ENCODE measurements at places on chromosomes 3 and 15.

- DNase-seq = no peak
These were observed 124.5 kb upstream of the ATP10A start for GRCh38 chr15:25987638-25988037.

DNA sequence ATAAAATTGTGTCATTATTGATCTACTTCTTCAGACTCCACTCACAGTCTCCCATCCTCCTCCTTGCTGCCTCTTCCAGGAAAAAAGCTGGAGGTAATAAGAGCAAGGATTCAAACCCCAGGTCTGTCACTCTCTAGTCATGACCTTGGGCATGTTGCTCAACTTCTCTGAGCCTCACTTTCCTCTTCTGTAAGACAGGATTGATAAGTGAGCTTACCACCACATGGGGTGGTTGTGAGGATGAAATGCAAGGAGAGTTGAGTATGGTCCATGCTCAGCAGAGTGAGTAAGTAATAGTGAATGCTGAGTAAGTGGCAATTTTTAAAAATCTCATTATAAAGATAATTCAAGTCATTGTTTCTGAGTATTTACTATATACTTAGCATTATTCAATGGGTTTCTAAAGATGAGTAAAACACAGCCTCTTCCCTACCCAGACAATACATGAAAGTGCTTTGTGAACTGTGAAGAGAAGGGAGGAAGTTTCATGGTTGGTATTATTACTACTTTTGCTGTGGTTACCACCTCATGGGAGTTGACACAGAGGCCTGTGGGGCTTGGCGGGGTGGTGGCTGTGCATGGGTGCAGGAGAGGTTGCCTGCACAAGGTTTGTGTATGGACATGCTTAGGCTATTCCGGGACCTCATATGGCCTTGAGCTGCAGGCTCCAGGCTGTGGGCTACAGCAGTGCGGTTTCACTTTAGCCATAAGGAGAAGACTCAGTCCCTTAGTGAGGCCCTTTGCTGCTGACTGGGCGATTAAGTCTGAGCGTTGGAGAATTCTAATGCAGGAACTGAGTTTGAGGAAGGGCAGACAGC, 30.0 kb downstream of the SLC6A11 start:
- DNase-seq = no peak

- no peak for DNase-seq
These were observed 20.3 kb downstream of the SETMAR start for GRCh38 chr3:4323246-4324027.

DNA sequence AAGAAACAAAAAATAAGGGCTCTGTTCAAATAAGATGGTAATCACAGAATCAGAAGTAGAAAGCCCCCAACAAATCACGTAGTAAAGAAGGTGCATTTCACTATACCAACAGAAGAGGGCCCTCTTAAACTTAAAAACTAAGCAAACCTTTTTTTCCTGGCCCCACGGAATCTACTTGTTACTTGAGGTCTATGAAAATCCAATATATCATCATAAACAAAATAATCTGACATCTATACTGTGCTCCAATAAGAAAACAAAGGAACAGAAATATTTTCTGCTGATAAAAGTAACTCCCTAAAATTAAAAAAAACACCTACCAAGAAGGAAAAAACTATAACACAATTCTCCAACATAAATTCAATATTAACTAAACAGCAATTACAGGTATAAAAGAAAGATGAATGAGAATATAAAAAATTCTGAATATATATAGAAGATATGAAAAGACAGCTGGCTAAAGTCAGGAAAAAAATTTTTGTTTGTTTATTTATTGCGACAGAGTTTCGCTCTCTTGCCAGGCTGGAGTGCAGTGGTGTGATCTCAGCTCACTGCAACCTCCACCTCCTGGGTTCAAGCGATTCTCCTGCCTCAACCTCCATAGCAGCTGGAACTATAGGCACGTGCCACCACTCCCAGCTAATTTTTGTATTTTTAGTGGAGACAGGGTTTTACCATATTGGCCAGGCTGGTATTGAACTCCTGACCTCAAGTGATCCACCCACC, 81.8 kb downstream of the CLASP2 start:
- no peak for DNase-seq

DNA sequence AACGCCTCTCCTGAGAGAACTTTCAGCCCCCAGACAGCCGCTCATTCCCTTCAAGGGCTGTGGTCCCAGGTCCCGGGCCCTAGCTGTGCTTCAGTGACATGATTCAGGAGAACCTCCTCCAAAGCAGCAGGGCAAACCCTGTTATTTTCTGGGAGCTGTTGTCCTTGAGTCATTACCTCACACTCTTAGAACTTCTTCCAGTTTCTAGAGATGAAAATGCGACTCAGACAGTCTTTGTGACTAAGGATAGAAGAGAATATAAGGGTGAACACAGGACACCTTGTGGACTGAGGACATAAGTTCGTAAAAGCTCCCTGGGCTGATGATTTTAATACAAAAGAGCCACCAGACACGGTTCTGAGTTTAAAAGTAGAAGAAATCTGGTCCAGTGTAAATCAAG, 203.8 kb downstream of the RORA start:
- DNase-seq = no peak

GRCh38 chr3:34106879-34107278, 308.4 kb downstream of the PDCD6IP start:
- peak; percentile 12 for DNase-seq

DNA sequence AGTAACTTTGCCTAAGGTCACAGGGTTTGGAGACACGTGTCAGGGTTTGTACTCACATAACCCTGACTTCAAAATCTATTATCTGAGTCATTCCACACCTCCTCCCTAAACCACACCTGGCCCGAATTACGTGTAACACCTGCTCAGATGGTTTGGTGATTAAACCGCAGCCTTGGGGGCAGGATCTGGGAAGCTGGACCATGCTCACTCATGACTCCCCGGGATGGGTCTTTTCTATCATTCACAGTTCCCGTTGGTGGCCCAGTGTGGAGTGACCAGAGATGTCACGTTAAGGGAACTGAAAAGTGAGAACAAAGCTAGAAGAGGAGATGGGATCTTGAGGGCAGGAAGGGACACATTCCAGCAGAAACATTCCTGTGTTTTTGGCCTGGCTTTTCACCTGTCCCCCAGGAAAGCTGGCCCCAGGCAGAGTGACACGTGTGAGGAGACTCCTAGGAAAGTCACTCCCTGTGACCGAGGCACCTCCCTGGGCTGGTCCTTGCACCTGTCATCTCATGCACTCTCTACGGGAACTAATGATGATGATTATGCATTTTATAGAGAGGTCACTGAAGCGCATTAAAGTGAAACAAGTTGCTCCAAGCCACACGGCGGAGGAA, 75.4 kb upstream of the POMGNT2 start:
- DNase-seq = no peak

- no peak for DNase-seq
These were observed 26.7 kb upstream of the PLA2G4D start for GRCh38 chr15:42121021-42121420.

GRCh38 chr3:126998320-126998719, 15.4 kb downstream of the PLXNA1 start:
- no peak for DNase-seq

- no peak for DNase-seq
These were observed 809.2 kb downstream of the NAALADL2 start for GRCh38 chr3:175668300-175668699.

GRCh38 chr3:36446276-36446675, 66.0 kb downstream of the STAC start:
- no peak for DNase-seq

DNA sequence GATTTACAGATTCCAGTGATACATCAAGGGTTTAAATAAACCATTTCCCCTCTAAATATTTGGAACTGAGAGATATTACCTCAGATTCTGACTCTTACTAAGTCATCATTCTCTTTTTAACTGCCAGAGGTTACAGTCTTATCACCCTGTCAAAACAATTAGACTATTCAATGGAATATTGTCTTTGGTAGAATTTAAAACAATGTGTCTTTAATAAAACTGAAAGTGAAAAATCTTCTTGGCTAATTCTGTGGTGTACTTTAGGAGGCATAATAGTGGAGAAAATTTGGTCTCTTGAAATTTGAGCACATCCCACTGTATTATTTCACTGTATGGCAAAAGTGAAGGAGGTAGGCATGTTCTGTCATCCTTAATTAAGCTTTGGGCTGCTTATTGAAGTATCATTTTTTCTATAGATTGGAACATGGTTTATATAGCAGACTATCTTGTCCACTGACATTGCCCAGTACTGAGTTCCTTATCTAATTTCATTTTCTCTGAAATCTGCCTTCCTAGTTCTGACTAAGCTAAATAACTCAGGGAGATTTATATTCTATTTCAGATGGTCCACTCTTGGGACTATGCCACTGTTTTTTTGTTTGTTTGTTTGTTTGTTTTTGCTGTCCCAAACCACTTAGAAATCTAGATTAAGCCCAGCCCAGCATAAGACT, 48.0 kb upstream of the UTS2B start:
- DNase-seq = no peak

GRCh38 chr3:22836131-22836530, 367.0 kb upstream of the UBE2E2 start:
- DNase-seq = no peak
